ENCODE measurements at places on chromosomes 3 and 15.

- DNase-seq, result no peak
Observed at GRCh38 chr15:88011533-88011932, 245.0 kb downstream of the NTRK3 start.

DNA sequence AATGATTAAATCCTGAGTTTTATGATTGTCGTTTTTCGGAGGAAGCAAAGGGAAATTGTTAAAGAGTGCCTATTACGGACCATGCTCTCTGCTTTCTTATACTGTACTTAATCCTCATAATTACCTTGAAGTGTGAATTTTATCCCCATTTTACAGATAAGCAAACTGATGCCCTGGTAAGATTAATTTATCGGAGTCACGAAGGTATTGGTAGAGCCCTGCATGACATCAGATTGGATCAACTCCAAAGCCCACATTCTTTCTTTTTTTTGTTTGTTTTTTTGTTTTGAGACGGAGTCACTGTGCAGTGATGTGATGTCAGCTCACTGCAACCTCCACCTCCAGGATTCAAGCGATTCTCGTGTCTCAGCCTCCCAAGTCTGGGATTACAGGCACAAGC lies 1.6 kb upstream of the GNB4 start:
- DNase-seq, result no peak

DNA sequence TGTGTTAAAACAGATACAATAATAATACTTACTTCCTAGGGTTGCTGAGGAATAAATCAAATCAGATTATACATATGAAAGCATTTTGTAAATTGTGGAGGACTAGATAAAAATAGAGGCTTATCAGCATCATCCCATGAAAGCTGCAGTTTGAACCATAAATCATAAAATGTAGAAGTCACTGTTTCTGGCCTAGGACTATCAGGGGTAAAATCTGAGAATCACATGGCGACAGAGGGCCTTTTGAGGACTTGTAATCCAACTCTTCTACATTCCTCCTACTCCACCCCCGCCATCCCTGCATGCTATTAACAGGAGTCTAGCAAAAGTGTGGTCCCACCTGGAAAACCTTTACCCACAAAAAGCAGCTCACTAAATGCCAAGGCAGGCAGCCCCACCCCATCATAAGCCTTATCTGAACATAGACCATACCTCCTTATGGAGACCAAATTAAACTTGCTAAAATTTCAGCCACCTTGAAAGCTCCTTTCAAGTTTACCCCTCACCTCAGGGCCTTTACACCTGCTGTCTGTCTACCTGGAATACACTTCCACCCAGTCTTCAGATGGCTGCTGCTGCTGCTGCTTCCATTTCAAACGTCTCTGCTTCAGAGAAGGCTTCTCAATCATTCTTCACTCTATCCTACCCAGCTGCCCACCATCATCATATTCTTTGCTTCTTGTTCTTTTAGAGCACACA lies 11.5 kb downstream of the MB21D2 start:
- DNase-seq, result no peak

- peak; percentile 51 for DNase-seq
Observed at GRCh38 chr3:13281507-13282357, 138.4 kb downstream of the NUP210 start.

GRCh38 chr15:74395319-74396145 lies 28.1 kb upstream of the CYP11A1 start:
- no peak for DNase-seq

GRCh38 chr3:35968043-35968622 lies 328.8 kb downstream of the ARPP21 start:
- no peak for DNase-seq
